ENCODE measurements at places on chromosomes 4 and X. TPM values are rescaled to one million over a fixed set of nuclear protein-coding genes. Genes with fewer than 3 reads are reported as not detected.
A peak's percentile ranks its signal among the peaks of the same experiment; 100 is the strongest.

DNA sequence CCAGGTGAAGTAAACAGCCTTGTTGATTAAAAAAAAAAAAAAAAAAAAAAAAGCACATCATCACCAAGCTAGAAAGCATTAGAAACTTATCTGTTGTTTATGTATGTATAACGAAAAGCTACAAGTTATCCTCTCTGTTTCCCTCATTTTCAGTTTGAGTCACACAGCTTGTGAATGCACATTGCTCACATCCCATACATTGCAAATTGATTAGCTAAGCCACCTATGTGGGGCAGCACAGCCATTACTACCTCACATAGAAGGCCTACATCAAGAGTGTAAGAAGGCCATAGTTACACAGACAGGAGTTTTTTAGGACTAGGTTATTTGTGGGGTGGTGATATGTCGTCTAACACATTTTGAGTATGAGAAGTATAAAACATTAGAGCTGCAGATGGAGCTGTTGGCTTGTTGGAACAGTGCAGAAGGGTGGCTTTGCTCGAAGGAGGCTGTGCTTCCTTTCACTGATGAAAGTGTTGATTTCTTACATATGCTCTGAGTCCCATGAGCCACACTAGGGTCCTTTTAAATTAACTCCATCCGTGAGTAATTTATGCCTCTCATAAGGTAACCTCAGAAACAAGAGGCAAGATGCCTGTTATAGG lies 431.6 kb downstream of the GABRG1 start:
- H3K36me3 ChIP-seq, result peaks cover 2% of the 10 kb centered on the region
- no peaks in the 10 kb centered on the region for H3K4me1 ChIP-seq
- no peak for DNase-seq
- no peak overlapping the region for H3K4me3 ChIP-seq
- no peaks in the 10 kb centered on the region for H3K27me3 ChIP-seq

- H3K4me3 ChIP-seq, result no peak overlapping the region
- H3K27me3 ChIP-seq, result peaks cover 10% of the 10 kb centered on the region
- no peak for DNase-seq
- H3K36me3 ChIP-seq, result no peaks in the 10 kb centered on the region
Observed at GRCh38 chr4:152998861-152999260, 62.7 kb downstream of the FHDC1 start.

GRCh38 chr4:83285055-83285407 lies 433 bp upstream of the COQ2 start:
- H3K36me3 ChIP-seq, result peaks cover 6% of the 10 kb centered on the region
- peaks cover 49% of the 10 kb centered on the region for H3K4me1 ChIP-seq
- peak; percentile 5 for DNase-seq
- H3K27me3 ChIP-seq, result no peaks in the 10 kb centered on the region
- H3K27ac ChIP-seq, result peak overlapping the region; percentile 100

DNA sequence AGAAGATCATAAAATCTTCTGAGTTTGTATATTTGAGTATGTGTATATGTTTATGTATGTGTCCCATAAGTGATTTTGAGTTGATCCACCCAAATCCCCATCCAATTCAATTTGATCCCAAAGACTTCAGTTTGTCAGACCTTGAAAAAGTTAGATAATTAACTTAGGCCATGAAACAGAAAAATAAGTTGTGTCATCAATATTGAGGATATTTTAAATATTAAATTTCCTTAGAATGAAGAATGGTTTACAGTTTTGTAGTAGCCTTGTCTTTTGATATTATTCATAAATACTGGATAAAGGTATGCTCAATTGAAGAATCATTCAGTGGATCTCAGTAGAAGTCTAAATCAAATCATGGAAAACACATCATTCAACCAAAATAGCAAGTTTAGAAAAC lies 864.4 kb upstream of the INTU start:
- H3K4me1 ChIP-seq, result no peaks in the 10 kb centered on the region
- no peak overlapping the region for H3K4me3 ChIP-seq
- H3K36me3 ChIP-seq, result no peaks in the 10 kb centered on the region
- no peak for DNase-seq

GRCh38 chr4:7348946-7349900 lies 85.5 kb downstream of the PSAPL1 start:
- H3K4me1 ChIP-seq, result no peaks in the 10 kb centered on the region
- no peak for DNase-seq
- no peaks in the 10 kb centered on the region for H3K36me3 ChIP-seq

- H3K36me3 ChIP-seq, result no peaks in the 10 kb centered on the region
- DNase-seq, result no peak
- no peak overlapping the region for H3K27ac ChIP-seq
- H3K4me3 ChIP-seq, result no peak overlapping the region
- no peaks in the 10 kb centered on the region for H3K4me1 ChIP-seq
- no peaks in the 10 kb centered on the region for H3K27me3 ChIP-seq
Observed at GRCh38 chr4:75069493-75070074, 136.7 kb downstream of the PARM1 start.

- no peaks in the 10 kb centered on the region for H3K4me1 ChIP-seq
- DNase-seq, result no peak
- no peaks in the 10 kb centered on the region for H3K36me3 ChIP-seq
- no peak overlapping the region for H3K27ac ChIP-seq
Observed at GRCh38 chr4:181728305-181728966, 514.8 kb upstream of the TENM3 start.

DNA sequence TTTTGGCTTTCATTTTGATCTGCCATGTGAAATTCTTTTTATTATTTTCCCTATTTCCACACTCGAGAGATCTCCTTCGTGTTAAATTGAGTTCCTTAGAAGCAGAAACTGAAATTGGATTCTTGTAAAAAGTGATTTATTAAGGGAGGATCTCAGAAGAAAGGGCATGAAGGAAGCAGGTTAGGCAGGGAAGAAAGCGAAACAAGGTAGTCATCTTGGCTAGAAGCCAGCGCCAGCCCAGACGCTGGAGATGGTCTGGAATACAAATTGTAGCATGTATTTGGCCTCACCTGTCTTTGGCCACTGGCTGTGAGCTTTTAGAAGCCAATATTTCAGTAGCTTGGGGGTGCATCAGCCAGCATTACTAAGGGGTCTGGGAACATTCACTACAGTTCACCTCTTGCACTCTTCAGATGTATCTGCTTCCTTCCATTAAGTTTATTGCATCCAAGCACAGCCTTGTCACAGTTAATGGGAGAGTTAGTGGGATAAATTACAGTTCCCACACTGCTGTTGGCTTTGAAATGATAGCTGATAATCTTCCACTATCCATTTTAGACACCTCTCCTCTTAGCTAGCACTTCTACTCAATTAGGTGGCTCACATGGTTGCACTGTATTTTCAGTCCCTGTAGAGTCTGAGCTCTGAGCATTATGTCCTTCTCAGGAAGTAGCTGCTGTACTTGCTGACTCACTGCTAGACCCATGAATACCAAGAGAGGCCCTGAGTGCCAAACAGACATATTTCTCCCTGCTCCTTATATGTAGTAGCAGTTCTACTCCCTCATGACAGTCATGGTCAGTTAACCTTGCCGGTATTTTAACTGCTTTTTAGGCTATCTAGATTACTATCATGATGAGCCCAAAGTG lies 14.6 kb downstream of the GRXCR1 start:
- H3K4me1 ChIP-seq, result no peaks in the 10 kb centered on the region
- H3K36me3 ChIP-seq, result no peaks in the 10 kb centered on the region
- no peak overlapping the region for H3K4me3 ChIP-seq
- no peak for DNase-seq

GRCh38 chr4:34845926-34846325 lies 1398.4 kb downstream of the ARAP2 start:
- H3K4me3 ChIP-seq, result no peak overlapping the region
- no peak overlapping the region for H3K27ac ChIP-seq
- H3K4me1 ChIP-seq, result no peaks in the 10 kb centered on the region
- no peaks in the 10 kb centered on the region for H3K27me3 ChIP-seq
- DNase-seq, result no peak
- H3K36me3 ChIP-seq, result no peaks in the 10 kb centered on the region

GRCh38 chrX:1453951-1454785 lies 1.5 kb upstream of the ASMTL start:
- H3K4me1 ChIP-seq, result peaks cover 29% of the 10 kb centered on the region
- H3K4me3 ChIP-seq, result peak overlapping the region; percentile 48
- peak overlapping the region; percentile 12 for H3K27ac ChIP-seq
- no peaks in the 10 kb centered on the region for H3K27me3 ChIP-seq

DNA sequence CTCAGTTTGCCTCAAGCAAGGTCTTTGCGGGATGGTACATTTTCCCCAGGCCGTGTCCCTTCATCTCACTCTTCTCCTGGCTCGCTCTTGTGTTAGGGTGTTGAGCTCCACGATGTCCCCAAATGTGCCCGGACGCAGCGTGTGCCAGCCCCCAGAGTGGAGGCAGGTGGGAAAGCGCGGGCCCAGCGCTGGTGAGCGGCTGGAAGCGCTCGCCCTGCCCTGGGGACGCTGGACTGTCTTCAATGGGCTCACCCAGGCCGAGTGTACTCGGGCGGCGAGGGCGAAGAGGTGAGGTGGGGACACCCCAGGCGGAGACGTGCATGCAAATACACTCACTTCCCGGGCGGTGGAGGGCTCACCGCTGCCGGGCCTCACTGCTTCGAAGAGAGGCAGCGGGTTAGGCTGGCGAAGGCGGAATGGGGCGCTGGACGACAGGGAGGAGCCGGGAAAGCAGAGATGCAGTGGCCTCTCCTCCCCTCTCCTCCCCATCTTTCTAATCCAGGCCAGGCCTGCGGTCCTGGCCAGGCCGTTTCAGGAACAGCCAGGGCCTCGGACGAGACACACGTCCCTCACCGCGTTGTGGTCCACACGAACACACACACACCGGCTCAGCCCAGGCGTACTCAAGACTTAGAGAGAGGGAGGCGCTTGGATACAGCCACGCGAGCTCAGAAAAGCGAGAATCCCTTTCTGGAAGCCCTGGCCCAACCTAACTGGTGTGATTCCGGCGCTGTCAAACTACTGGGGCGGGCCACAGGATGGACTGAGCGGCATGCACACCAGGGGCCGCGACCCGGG lies 2.2 kb downstream of the NKX6-1 start:
- peaks cover 6% of the 10 kb centered on the region for H3K36me3 ChIP-seq
- H3K4me1 ChIP-seq, result peaks cover 38% of the 10 kb centered on the region
- H3K27ac ChIP-seq, result peak overlapping the region; percentile 50

DNA sequence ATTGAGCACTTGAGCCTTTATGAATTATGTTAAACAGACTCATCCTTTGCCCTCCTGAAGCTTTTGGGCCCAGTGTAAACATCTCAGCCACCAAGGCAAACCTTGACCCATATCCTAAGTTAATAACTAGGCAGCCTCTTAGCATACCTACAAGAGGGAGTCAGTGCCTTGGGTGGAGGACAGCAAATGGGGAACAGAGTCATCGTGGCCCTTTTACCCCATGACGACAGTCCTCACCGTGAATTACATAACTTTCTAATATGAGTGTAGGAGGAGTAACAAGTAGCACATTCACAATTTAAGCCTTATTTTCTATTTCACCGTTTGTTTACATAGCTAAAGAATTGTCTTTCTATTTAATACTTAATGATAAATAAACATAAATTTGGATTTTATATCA lies 16.8 kb downstream of the CLDN22 start:
- no peak for DNase-seq
- no peaks in the 10 kb centered on the region for H3K27me3 ChIP-seq
- H3K27ac ChIP-seq, result no peak overlapping the region
- no peaks in the 10 kb centered on the region for H3K4me1 ChIP-seq
- no peaks in the 10 kb centered on the region for H3K36me3 ChIP-seq

GRCh38 chr4:172794307-172794703 lies 374.3 kb upstream of the GALNT7 start:
- no peaks in the 10 kb centered on the region for H3K36me3 ChIP-seq
- no peak for DNase-seq
- H3K27me3 ChIP-seq, result no peaks in the 10 kb centered on the region

GRCh38 chr4:150033081-150033480 lies 45.2 kb upstream of the DCLK2 start:
- no peak for DNase-seq
- no peak overlapping the region for H3K27ac ChIP-seq
- H3K4me1 ChIP-seq, result no peaks in the 10 kb centered on the region
- peaks cover 23% of the 10 kb centered on the region for H3K27me3 ChIP-seq
- H3K4me3 ChIP-seq, result no peak overlapping the region
- H3K36me3 ChIP-seq, result no peaks in the 10 kb centered on the region

DNA sequence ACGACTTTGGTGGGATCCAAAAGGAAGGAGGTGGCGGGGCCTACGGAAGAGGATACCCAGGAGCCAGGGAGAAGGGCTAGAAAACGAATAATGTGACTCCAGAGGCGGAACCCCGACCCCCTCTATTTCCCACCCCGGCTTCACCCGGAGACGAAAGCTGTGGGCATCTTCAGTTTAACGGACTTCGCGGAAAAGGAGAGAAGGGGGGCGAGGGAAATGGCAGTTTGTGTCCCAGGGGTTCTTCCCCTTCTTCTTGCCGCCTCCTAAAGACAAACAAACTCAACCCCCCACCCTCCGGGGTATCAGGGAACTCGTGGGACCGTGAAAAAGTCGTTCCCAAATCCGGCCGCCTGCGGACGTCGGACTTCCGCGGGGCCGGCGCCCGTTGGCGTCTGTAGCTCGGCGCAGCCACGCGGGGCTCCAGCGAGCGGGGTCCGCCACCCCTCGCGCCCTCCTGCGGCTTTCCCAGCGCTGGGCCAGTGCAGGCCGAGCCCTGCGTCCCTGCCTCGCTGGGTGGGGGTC lies 3.6 kb upstream of the LEF1 start:
- H3K36me3 ChIP-seq, result peaks cover 10% of the 10 kb centered on the region
- peaks cover 59% of the 10 kb centered on the region for H3K4me1 ChIP-seq
- H3K4me3 ChIP-seq, result peak overlapping the region; percentile 100
- H3K27ac ChIP-seq, result peak overlapping the region; percentile 84

GRCh38 chr4:127370604-127371003 lies 262.2 kb upstream of the INTU start:
- H3K27me3 ChIP-seq, result no peaks in the 10 kb centered on the region
- no peak overlapping the region for H3K27ac ChIP-seq
- H3K4me1 ChIP-seq, result no peaks in the 10 kb centered on the region
- H3K4me3 ChIP-seq, result no peak overlapping the region

GRCh38 chr4:6914448-6914847 lies 4.8 kb downstream of the TBC1D14 start:
- DNase-seq, result no peak
- peaks cover 77% of the 10 kb centered on the region for H3K4me1 ChIP-seq
- H3K36me3 ChIP-seq, result no peaks in the 10 kb centered on the region
- peak overlapping the region; percentile 8 for H3K27ac ChIP-seq

The GPM6B gene
- not detected for total RNA-seq

The MID1 gene
- total RNA-seq, result 0.60 TPM

The PARM1 gene
- 0.07 TPM for total RNA-seq

The MAGEE1 gene
- 3.6 TPM for total RNA-seq

The CCNB3 gene
- 0.35 TPM for total RNA-seq

The CYBB gene
- total RNA-seq, result 0.38 TPM

The ALB gene
- total RNA-seq, result 0.42 TPM
